ENCODE measurements at places on chromosomes 2 and 18.

DNA sequence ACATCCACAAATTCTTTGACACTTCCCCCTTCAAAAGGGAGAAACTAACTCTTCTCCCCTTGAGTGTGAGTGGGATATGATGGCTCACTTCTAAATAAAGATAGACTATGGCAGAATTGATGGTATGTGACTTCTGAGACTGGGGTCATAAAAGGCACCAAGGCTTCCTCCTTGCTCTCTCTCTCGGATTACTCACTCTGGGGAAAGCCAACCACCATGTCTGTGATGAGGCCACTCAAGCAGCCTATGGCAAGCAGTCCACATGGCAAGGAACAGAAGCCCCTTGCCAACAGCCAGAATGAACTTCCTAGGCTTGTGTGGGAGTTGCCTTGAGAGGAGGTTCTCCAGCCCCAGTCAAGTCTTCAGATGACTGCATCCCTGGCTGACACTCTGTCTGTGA is 43.6 kb downstream of the KIAA2012 start:
- DNase-seq, result no peak

DNA sequence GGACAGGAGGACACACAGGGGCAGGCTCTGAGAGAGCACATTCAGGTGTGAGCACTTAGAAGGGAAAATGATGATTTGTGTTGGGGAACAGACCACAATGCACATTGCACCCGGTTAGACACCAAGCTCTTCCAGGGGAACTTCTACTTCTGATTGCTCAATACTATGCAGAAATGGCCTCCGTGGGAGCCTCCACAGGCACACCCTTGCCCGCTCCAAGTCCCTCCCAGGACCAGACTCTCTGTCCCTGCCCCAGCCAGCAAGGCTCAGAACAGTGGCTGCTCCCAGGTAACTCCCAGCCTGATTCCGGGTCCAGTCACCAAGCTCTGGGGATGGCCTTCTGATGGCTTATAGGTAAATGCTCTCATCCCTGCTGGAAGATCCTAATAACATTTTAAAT is 56.2 kb downstream of the BCL2L11 start:
- DNase-seq, result no peak

GRCh38 chr18:62939926-62940325 is 224.6 kb downstream of the PHLPP1 start:
- DNase-seq, result no peak

GRCh38 chr18:62494764-62495163 is 28.1 kb upstream of the ZCCHC2 start:
- no peak for DNase-seq

GRCh38 chr2:160565099-160565845 is 71.7 kb upstream of the RBMS1 start:
- no peak for DNase-seq

DNA sequence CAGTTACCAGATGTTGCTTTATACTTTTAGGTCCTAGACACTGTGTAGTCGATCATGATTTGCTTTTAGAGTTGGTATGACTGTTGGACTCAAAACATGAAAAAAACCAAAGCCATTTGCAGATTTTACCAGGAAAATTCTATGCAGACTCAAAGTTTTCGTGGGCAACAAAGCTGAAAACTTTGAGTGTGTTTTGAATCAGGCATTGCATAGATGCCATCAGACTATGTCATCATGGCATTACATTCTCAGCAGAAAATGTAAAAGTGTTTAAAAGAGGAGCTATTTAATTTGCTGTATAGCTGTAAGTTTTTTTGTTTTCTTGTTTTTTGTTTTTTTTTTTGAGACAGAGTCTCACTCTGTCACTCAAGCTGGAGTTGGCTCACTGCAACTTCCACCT is 43.5 kb upstream of the ELAC1 start:
- no peak for DNase-seq

DNA sequence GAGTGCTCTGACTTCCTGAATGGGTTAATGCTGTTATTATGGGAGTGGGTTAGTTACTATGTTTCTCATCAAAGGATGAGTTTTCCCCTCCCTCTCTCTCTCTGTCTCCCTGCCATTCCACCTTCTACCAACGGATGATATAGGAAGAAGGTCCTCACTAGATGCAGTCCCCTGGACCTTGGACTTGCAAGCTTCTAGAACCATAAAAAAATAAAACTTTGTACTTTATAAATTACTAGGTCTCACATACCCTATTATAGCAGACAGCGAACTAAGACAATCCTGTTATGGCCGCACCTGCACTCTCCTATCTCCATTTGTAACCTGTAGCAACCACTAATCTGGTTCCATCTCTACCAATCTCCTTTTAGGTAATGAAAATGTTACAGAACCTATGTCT is 564.9 kb downstream of the CNTNAP5 start:
- peak; percentile 43 for DNase-seq

DNA sequence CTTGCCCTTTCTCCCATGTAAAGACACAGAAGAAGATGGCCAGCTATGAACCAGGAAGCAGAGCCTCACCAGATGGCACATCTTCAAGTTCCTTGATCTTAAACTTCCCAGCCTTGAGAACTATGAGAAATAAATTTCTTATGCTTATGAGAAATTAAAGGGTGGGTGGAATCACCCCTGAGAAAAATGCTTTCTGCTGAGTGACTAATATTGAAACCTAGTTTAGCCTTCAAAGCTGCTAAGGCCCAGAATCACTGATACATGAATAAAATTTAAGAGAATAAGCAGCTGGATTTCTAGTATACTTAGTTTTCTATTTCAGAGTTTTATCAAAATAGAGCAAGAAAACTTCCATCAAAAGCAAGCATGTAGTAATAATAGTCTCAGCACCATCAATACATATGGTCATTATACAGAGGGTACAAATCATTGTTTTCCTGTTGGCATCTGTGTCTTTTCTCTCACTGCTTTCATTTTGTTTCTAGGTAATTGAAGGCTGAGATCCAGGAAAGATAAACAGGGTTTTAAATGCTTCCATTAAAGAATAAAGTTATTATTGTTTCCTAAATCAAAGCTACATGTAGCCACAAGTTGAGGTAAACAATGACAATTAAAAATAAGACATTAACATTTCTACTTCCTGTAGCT is 53.3 kb upstream of the COL5A2 start:
- DNase-seq, result no peak

DNA sequence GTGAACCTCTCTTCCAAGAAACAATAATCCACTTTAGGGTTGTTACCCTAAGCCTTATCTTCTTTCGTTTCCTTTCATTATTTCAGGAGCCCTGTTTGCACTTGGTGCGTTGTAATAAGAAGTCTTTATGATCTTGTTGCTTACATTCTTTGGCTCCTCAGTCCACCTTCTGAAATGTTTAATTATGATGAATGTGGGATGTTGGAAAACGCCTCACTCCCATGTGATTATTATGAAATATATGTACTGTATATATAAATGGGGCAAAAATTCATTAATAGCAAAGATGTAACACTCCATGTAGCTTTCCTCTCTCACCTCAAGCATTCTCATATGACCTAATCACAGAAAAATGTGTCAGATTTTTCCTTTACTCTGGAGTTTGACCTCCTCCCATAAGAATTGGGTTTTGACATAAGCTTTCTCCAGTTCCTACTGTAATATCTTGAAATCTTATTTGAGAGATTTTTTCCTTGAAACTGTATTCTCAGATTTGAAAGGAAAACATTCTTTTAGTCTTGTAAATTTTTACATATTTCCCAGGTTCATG is 397.2 kb upstream of the FANCL start:
- DNase-seq, result no peak

GRCh38 chr2:17912266-17912691 is 33.8 kb downstream of the KCNS3 start:
- DNase-seq, result no peak

- no peak for DNase-seq
Observed at GRCh38 chr2:96024336-96025193, 10.2 kb downstream of the GPAT2 start.

DNA sequence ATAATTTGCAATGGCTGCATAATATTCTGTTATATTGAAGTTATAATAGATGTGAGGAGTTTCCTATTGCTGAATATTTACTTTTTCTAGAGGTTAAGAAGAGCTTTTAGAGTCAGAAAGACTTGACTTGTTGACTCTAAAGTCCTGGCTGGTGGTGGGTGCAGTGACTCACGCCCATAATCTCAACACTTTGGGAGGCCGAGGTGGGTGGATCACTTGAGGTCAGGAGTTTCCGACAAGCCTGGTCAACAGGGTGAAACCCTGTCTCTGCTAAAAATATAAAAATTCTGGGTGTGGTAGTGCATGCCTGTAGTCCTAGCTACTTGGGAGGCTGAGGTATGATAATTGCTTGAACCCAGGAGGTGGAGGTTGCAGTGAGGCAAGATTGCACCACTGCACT is 33.9 kb upstream of the ATIC start:
- no peak for DNase-seq

- DNase-seq, result no peak
Observed at GRCh38 chr2:65320946-65321345, 93.3 kb downstream of the ACTR2 start.

- DNase-seq, result no peak
Observed at GRCh38 chr18:42936289-42936688, 179.2 kb downstream of the RIT2 start.

DNA sequence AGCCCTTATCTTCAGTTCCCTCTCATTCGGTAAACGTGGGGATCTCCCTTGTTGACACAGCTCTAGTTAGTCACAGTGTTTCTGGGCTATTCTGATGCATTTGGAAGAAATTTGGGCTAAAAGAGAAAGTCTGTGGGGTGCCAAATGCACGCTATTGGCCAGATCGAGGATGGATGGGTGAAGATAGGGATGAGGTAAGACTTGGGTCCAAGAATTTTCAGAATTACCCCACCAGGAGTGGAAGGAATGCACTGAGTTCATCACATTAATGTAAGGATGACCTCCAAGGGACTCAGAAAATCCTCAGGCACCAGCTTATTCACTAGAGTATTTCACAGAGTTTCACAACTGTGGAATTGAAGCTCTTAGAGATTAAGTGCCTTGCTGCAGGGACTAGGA is 49.3 kb downstream of the NRP2 start:
- DNase-seq, result peak; percentile 40

- DNase-seq, result no peak
Observed at GRCh38 chr2:86357392-86357963, 20.1 kb upstream of the REEP1 start.

- no peak for DNase-seq
Observed at GRCh38 chr2:1694371-1695271, 49.7 kb downstream of the PXDN start.

- no peak for DNase-seq
Observed at GRCh38 chr2:105437708-105438103, 38.9 kb upstream of the FHL2 start.

GRCh38 chr2:46780411-46780800 is 135.2 kb downstream of the MCFD2 start:
- no peak for DNase-seq

DNA sequence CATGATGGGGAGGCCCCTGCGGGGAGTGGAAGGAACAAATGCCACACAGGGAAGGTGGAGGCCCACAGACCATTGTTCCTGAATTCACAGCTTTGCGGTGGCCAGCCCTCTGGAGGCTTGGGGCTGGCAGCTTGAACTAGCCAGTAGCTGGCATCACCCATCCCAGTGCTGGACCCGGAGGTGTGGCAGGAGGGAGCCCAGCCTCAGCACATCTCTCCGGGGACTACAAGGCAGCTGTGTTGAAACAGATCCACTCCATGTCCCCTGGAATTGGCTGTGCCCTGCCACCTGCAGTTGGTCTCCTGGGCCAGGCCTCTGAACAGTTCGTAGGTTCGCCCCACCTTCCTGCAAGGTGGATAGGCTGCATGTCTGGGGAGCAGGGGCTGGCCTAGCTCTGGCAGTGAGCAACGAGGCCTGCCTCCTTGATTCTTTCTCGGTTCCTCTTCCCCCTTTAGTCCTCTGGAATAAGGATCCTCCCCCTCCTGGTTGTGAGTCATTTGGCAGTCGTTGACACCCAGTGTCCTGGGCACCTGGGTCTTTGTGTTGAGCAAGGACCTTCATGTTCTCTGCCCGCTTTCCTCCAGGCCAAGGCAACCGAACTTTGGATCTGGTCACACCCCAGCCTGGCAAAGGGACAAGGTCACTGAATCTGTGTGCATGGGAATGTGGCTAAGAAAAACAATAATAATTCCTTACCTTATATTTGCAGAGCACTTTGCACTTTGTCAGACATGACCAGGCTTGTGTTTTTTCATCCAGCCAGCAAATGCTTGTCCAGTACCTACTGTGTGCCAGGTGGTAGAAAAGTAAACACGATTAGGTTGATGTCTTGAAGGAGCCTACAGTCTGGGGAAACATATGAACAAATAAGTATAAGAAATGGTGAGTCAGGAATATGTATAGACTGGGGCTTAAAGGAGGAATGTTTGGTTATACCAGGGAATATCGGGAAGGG is 55.0 kb upstream of the MCFD2 start:
- no peak for DNase-seq

GRCh38 chr2:44510246-44510645 is 148.5 kb downstream of the CAMKMT start:
- no peak for DNase-seq

GRCh38 chr2:216934151-216934550 is 74.3 kb upstream of the TNP1 start:
- DNase-seq, result peak; percentile 30

GRCh38 chr2:129777762-129778583 is 201.5 kb upstream of the RAB6C start:
- no peak for DNase-seq

DNA sequence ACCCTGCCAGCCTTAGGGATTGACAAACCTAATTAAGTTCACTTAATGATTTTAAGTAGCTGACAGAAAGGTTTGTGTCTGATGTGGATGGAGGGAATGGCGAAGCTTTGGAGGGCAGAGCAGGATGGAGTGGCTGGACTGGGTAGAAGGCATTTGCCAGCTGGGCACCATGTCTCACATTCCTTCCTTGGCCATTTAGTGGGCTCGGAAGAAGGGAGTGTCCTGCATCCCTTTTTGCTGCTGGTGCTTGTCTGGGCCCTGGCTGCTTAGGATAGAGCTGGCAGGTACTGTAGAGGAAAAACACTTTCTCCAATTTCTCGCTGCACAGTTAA is 166.7 kb downstream of the CLIP4 start:
- DNase-seq, result no peak

- DNase-seq, result no peak
Observed at GRCh38 chr2:98669675-98670074, 61.3 kb downstream of the MGAT4A start.

DNA sequence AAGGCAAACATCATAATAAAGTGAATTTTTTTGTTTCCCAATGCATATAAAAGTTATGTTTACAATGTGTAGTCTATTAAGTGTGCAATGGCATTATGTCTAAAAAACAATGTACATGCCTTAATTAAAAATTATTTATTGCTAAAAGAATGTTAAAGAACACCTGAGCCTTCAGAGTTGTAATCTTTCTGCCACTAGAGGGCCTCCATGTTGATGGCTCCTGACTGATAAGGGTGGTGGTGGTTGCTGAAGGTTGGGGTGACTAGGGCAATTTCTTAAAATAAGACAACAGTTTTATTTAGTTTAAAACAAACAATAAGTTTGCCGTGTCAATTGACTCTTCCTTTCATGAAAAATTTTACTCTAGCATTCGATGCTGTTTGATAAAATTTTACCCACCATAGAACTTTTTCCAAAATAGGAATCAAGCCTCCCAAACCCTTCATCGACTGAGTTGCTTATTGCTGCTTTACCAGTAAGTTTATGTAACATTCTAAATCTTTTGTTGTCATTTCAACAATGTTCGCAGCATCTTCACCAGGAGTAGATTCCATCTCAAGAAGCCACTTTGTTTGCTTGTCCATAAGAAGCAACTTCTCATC is 32.3 kb downstream of the MAP3K2 start:
- DNase-seq, result peak; percentile 11

Measured in WERI-Rb-1 (cell line).